PC-9 (cell line): ENCODE measurements at places on chromosomes 16 and 17. TPM values are rescaled to one million over a fixed set of nuclear protein-coding genes. Genes with fewer than 3 reads are reported as not detected.

DNA sequence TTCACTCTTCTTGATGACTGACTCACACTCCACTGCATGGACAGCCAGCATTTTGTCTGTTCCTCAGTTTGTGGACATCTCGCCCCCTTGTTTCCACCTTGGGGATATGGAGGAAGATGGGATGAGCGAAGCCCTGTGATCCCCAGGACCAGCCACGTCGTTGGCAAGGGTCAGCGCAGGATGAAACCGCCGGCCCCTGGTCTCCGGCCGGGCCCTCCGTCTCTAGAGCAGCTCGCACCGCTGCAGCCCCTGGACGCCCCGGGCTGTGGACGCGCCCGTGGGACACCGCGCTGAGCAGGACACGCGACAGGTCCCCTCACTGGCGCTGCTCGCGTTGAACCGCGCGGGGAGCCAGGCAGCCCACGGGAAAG lies 604 bp upstream of the ZC3H18 start:
- DNase-seq: no peak

Gene DHX38
- 58.9 and 71.1 TPM in 2 replicates for total RNA-seq

Gene CES3
- total RNA-seq: 9.1 and 10.1 TPM in 2 replicates

Gene ZNF423
- not detected in 2 replicates for total RNA-seq

DNA sequence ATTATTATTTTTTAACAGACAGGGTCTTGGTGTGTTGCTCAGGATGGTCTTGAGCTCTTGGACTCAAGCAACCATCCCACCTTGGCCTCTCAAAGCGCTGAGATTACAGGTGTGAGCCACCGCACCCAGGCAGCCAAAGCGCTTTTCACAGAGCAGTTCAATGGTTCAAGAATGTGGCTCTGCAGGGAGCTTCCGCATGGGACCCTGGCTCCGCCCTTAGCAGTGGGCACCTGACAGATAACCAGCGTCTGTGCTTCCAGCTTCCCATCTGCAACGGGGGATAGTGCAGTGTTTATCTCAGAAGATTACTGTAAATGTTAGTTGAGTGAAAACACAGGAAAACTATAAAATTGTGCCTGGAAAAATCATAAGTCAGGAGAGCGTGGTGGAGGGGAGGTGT lies 99.4 kb downstream of the KCNJ12 start:
- no peak for DNase-seq

DNA sequence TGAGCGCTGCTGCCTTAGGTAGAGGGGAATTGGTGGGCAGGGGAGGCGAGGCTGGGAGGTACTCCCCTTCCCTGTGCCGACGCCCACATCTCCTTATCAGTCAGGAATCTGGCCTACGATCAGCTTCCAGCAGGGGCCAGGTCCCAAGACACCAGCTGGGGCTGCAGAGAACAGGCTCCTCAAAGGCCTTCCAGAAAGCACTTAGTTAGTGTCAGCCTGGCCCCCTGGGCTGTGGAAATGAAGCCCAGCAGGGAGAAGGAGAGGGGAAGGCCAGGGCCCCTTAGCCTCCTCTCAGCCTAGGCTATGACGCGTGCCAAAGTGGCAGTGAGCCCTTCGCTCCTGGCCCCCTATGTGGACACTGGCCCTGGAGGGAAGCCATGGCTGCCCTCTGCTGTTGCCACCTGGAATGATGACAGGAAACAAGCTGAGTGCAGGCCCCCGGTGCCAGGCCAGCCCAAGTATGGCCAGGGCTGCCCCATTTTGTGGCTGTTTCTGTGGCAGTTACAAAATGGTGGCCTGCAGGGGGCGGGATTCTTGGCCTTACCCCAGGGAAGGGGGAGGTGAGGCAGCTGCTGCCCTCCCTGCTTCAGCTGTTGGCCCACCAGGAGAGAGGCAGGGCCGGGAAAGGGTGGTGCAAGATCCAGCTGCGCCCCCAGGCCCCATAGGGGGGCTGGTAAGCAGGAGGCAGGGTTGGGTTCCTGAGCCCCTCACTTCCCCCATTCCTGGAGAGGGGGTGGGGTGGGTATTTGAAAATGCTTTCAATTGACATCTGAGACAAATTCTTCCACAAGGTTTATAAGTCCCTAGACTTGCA lies 11.3 kb downstream of the TBX4 start:
- DNase-seq: no peak

DNA sequence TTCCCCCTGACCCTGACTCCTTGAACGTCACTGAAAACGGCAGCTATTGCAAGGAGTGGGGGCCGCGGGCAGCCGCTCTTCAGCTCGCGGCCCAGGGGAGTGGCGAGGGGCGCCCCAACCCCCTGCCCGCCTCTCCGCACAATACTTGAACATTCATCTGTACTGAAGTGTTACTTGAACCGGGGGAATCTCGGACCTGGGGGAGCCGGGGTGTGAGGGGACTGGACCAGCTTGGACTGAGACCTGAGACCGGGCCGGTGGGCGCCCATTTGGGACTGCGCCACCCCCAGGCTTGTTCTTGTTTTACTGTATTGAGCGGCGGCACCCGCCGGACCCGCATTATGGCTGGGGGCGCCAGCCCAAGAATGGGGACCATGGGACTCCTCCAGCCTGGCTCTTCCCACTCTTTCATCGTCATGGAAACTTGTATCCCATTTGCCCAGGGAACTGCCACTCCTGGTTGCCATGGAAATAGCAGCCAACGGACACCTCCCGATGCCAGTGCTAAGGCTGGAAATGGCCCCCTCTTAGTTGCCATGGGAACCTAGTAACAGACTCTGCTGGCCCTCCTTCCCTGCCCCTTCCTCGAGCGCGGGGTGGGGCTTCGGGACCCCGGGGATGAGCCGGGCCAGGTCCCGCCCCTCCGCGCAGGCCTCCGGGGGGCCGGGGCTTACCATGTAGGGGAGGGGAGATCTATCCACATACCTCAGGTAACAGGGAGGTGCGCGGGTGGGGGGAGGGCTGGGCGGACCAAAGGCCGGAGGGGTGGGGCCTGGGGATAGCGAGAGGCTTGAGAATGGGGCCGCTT lies 805 bp upstream of the ORAI3 start:
- peak; percentile 92 for DNase-seq

GRCh38 chr16:75004460-75004859 lies 5.6 kb downstream of the ZNRF1 start:
- no peak for DNase-seq

Gene RGS9
- total RNA-seq: 5.7 and 6.1 TPM in 2 replicates

DNA sequence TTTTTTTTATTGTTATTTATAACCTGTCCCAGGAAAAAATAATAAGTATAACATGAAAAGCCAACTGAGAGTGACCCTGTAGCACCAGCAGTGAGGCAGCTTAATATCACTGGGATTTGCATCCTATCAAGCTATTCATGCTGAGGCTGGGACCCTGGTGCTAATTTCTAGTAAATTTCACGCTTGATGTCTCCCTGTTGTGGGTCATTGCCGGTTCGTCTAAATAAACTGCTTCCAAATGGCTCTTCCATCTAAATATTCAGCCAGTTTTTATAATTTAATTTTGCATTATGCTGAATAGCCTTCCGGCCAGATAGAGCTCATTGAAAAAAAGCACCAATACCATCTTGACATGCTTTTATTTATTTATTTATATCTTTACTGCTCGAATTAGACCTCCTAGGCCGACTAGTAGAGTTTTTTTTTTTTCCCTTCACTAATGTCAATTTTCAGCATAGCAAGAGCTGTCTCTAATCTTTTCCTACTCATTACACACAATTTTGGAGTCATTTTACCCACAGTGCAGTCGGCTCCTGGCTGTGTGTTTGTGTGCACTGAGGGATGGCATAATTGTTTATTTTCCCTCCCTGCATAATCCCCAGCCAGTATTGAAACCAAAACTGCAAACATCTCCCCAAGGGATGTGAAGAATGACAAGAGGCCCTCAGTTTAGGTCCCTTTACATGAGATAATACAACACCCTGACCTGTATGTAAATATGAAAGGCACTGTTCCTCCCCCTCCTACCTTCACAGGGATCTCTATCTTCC lies 168.8 kb downstream of the AATF start:
- DNase-seq: no peak

GRCh38 chr16:17237350-17237944 lies 233.3 kb downstream of the XYLT1 start:
- no peak for DNase-seq

GRCh38 chr17:50043290-50044148 lies 12.4 kb upstream of the ITGA3 start:
- peak; percentile 49 for DNase-seq

Gene UNC45B
- total RNA-seq: not detected in 2 replicates

GRCh38 chr16:1808691-1809090 lies 15.2 kb upstream of the IGFALS start:
- no peak for DNase-seq

Gene ARRB2
- 79.7 and 110 TPM in 2 replicates for total RNA-seq

Gene OTOP2
- total RNA-seq: not detected in 2 replicates

Gene P3H4
- total RNA-seq: 26.8 and 34.0 TPM in 2 replicates

Gene IL17C
- total RNA-seq: not detected in 2 replicates

Gene TSPOAP1
- total RNA-seq: 0.15 and 0.18 TPM in 2 replicates

DNA sequence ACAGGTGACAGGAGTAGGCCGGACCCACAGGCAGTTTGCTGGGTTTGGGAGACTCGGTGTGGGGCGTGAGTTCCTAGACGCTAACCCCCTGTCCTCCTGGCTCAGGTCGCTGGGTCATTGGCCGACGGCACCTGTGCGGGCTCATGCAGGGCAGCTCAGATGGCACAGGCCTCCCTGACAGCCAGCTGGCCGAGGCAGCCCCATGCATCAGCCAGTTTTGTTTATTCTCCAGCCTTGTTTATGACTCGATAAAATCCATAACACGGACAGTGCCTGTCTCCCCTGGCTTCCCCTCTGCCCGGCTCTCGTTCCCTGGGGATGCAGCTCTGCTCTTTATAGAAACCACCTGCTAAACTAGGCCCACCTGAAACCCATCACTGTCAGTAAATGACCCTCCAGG lies 46.0 kb downstream of the SDK2 start:
- DNase-seq: no peak

Gene EPOP
- total RNA-seq: 8.4 and 10.6 TPM in 2 replicates

GRCh38 chr17:38333635-38334295 lies 10.0 kb downstream of the GPR179 start:
- DNase-seq: peak; percentile 47

DNA sequence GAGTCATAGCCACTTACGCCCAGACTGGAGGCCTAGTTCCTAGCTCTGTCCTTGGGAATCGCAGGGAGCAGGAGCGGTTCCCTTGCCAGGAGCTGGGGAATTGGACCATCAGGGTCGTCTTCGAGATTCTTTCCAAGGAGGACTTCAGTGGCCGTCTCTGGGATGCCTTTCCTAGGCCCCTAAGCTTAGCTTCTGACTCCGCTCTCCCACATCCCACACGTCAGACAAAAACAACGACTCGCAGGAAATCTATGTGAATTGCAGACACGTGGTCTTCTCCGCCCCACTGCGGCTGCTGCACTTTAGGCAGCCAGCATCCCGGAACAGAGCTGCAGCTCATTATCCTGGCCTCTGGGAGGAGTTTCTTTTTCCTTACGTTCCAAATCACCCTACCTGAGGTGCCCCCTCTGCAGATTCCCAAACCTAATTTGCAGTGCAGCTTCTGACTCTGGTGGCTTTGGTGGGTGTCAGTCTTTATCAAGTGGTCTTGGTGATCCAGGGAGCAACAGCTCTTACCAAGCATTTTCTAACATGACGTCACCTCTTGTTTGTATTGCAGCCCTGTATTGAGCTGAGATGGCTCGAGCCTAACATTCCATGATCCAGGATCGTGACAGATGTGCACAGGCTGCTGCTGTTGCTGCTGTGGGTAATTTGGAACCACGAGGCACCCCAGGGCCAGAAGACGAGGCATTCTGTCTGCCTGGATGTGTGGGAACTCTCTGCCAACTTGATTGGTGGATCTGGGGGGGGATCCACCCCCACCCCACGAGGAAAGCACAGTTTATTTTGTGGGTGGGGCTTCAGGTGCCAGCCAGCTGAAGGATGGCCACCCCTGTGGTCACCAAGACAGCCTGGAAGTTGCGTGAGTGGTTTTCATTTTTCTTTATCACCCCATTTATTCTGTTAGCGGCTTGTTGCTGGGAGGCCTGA lies 1.1 kb downstream of the KATNB1 start:
- peak; percentile 55 for DNase-seq

DNA sequence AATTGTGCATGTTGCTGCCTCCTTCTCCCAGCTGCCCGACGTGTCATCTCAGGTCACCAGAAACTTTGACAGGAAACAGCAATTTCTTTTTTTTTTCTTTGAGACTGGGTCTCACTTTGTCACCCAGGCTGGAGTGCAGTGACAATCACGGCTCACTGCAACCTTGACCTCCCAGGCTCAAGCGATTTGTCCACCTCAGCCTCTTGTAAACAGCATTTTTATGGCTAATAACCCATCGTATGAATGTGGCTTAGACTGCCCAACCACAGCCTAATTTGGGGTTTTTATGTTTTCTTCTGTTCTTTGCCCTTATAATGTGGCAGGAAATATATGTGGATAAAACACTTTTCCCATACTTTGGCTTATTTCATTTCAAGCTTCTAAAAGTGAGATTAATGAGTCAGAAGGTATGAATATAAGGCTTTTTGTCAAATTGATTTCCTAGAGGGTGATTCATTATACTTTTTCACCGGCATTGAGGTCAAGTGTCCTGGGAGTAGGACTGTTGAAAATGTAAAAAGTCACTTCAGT lies 31.0 kb upstream of the SLC5A10 start:
- no peak for DNase-seq

- no peak for DNase-seq
These were observed 58.2 kb downstream of the TK2 start for GRCh38 chr16:66491716-66492064.

DNA sequence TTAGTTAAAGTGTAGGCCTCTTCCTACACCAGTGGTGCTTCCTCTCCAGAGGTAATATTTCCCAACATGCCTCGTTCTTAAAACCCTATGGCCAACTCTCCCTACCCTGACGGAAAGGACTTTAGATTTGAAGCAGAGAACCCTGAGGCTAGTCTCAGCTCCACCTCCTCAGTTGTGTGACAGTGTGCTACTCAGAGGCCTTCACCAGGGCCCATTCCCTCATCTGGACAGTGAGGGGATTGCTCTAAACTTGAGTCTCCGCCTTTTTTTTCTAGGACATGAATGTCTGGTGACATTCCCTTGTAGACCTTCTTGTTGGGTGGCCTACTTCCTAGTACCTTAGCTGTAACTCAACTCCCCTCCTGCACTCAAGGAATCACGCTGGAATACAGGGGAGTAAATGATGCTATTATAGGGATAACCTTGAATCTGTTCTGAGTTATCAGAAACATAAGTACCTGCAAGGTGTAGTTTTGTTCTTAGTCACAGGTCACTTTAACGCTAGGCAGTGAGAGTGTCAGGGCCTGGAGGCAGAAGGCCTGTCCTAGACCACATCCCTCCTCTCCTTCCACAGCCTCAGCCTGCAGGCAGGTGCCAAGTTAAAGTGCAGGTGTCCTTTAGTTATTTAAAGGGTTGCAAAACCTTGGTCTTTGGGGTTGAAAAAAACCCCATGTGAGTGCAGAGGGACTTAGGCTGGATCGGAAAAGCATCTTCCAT lies 26.9 kb downstream of the LDHD start:
- DNase-seq: no peak
